Activated CD4-positive, alpha-beta T cell treated with anti-CD3 and anti-CD28 coated beads, Interleukin-2, amount 50 U/mL, for 24 hours (primary cell): ENCODE measurements at places on chromosomes 3 and 15.

GRCh38 chr15:78374436-78375393 is 34.6 kb downstream of the CRABP1 start:
- DNase-seq, result no peak

DNA sequence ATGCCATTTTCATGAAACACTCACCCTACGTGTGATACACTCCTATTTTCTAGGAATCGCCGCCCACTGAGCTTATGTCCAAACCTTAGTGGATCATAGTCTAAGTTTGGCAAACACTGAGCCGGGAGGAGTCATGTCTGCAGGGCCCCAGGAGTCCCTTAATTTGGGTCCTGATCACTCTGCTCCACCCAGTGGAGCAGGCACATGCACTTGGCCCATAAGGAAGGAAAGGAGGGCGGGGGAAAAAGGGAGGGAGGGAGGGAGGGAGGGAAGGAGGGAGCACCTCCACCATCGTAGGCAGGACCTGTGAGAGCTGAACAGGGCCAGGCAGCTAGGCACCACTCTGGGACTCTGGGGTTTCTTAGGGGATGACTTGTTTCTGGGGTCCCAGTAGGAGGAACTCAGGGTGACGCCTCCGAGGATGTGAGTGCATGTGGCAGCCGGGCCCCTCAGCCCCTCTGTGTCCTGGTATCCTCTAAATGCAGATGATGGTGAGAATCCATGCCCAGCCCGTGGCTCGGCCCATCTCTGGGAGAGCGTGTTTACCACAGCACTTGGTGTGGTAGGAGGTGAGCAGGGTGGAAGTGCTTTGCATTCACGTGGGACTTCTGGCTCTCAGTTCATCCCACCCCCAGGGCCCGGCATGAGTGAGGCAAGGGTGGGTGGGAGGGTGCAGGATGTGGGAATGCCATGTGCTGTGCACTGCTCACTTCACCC is 109.4 kb downstream of the KLF13 start:
- DNase-seq, result no peak

- no peak for DNase-seq
These were observed 3.9 kb upstream of the ARPP21 start for GRCh38 chr3:35635407-35635806.

DNA sequence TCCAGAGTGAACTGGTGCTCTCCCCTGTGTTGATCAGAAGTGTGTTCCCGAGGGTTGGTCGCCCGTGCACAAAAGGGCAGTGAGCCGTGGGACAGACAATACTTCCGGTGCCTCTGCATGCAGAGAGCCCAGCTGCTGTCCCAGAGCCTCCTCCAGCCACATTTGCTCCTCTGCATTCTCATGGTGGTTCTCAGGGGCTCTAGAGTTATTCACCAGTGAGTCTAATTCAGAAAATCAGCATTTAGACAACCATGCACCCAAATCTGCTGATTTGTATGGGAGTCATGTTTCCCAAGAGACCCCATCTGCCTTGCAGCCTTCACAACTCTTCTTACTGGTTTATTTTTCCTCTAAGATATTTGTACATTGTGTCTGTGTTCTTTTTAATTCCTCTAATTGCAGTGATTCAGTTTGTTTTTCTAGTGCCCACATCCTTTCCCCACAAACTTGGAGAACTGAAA is 107.0 kb upstream of the SPRED1 start:
- no peak for DNase-seq

GRCh38 chr3:143736205-143736997 is 111.9 kb downstream of the SLC9A9 start:
- no peak for DNase-seq

- DNase-seq, result no peak
These were observed 36.1 kb downstream of the CFAP44 start for GRCh38 chr3:113405180-113405579.

DNA sequence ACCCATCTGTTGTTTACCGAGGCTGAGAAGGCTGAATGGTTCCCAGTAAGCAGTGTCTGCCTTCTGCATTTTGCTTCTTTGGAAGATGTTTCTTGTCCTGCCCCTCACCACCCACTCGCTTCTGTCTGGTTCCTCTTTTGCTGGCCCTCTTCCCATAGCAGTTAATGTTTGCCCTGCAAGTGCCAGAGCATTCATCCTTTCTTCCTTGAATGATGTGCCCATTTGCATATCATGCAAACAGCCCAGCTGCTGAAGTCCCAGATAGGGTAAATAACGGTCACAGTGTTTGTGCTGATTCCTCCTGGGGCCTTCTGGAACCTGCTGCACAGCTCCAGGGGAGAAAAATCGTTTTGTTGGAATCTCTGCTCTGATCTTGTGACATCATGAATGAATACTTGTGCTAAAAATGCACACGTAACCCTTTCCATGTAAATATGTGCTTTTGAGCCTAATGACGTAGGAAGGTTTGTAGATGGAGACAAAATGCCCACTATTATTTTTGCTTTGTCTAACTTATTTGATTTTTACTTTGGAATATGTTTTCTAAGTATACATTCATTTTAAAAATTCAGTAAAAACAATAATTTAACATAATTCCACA is 381.0 kb downstream of the SOX2 start:
- DNase-seq, result no peak

DNA sequence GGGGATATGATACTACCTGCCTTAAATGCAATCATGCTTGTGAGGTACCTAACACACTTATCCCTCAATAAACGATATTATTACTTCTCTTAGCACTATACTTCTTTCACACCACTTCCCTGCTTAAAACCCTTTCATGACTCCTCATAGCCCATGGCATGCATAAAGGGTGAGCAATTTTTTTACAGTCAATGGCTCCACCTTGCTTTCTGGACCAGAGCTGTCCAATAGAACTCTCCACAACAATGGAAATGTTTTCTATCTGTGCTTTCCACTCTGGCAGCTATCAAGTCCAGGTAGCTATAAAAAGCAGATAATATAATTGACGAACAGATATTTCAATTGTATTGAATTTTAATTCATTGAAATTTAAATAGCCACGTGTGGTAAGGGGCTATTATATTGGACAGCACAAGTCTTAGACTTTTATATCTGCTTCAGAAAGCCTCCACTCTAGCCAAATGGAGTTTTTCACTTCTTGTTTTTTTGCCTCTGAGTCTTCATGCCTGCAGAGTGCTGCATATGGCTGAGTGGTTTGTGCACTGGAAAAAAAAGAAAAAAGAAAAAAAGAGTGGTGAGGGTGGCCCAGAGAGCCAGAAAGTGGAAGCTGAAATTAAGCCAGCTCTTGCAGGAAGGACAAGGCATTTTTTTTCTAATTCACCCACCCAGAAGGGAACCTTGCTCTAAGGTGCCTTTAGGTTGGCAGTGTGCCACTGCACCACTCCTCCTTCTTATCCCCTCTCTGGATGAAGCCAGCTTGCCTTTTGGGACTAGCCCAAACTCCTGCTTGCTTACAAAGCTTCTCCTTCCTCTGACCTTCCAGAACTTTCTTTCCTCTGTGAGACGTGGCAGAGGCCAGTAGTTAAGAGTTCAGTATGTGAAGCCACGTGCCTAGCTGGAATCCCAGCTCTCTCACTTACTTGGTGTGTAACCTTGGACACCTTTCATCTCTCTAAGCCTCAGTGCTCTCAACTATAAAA is 239.0 kb upstream of the LRTM1 start:
- DNase-seq, result no peak

DNA sequence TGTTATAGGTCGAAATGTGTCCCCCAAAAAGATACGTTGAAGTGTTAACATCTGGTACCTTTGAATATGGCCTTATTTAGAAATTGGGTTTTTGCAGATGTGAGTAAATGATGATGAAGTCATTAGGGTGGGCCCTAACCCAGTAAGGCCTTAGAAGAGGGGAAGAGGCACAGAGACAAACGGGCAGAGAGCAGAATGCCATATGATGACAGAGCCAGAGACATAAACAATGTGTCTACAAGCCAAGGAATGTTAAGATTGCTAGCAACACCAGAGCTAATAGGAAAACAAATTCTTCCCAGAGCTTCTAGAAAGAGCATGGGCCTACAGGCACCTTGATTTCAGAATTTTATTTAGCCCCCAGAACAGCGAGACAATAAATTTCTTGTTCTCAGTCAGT is 693.1 kb upstream of the NECTIN3 start:
- DNase-seq, result no peak

DNA sequence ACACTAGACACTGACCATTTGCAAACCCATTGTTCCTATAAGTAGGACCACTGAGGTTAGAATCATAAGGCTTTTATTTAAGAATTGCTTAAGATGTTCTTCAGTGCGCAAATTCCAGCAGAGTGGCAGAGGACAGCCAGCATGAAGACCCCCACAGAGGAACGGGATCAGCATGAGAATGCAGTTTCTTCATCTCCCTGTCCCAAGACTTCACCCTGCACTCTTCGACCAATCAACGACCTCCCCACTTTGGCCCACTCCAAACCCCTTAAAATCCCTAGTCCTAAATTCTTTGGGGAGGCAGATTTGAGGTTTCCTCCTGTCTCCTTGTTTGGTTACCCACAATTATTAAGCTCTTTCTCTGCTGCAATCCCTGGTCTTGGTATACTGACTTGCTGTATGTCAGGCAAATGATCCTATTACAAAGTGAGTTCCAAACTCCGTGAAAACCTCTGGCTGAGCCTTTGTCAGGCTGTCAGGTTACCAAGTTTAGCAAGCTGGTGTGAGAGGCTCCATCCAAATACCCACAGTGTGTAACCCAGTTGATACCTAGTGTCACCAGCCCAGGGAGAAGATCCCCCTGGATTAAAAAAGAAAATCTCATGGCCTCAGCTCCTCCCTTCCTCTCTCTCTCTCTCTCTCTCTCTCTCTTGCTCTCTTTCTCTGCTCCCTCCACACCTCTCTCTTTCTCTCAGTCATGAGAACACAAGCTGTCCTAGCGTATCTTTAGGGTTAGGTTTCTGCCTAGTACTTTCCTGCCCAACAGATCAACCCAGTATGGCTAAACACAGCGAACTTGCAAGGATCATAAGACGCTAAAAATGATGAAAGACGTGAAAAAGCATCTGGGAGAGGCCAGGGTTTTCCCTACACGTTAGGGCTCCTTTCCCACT is 15.8 kb upstream of the RBSN start:
- DNase-seq, result no peak

GRCh38 chr3:115187149-115187757 is 40.2 kb upstream of the ZBTB20 start:
- DNase-seq, result no peak

GRCh38 chr3:24688446-24689148 is 193.9 kb upstream of the THRB start:
- no peak for DNase-seq

DNA sequence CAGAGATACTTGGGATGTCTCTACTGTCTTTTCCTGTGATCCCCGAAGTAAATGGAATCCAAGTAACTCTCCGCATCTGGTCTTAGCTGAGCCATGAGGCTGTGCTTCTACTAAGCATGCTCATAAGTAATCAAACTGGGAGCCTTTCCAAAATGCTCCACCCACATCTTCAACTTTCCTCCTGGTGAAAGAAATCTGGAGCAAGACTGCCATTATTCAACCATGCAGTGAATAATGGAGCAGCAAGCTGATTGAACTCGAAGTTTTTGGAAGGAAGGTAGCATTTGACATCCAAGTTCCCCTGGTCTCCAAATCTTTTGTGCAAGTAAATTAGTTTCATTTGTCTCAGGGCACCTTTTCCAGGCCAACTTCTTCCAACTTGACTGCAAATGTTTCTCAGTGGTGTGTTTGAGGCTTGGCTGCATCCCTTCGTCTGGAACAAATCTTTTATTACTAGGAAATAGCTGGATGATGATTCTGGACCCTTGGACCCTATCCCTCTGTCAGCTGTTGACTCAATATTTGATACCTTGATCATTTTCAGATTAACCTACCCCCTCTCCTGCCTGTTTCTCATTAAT is 19.4 kb downstream of the GXYLT2 start:
- DNase-seq, result no peak

GRCh38 chr3:130779486-130779885 is 32.9 kb upstream of the PIK3R4 start:
- no peak for DNase-seq

DNA sequence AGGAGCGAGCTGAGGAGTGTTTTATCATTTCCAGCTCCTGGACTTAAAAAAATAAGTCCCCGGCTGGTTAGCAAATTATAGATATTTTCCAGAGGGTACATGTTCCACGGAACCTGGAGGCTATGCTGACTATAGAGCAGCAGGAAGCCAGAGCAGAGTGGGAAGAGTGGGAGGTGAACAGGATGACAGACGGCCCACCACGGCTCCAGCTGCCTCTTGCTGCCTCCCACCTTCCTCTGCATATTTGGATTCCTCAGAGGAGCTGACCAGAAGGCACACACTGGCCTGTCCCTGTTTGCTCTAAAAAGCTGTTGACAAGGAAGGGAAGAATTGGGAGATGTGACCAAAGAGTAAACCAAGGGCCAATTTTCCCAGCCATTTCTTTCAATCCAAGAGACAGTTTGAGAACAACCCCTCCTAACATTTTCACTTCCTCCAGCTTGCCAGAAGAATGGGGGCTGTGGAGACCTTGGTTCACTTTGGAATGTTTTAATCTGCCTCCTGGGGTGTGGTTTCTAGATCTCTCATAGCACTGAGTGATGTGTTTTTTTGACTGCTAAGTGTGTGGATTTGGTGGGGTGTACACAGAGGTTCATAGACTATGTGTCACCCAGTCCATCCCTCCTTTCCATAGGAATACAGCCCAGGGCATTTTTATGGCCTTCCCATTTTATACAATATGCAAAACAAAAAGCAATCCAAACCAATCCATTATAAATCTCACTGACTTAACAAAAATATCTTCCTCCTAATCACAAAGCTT is 36.8 kb downstream of the HGD start:
- no peak for DNase-seq

GRCh38 chr3:141677701-141678100 is 60.4 kb upstream of the RNF7 start:
- no peak for DNase-seq

- no peak for DNase-seq
These were observed 87.0 kb upstream of the KCNAB1 start for GRCh38 chr3:156033428-156033827.

- no peak for DNase-seq
These were observed 52.4 kb downstream of the SETMAR start for GRCh38 chr3:4355401-4356219.

GRCh38 chr3:102112704-102113230 is 263.5 kb downstream of the NFKBIZ start:
- no peak for DNase-seq
